ENCODE measurements at places on chromosomes 6 and 20.

- no peak for DNase-seq
Observed at GRCh38 chr6:156950531-156950930, 173.4 kb downstream of the ARID1B start.

GRCh38 chr20:39853636-39854035, 835.4 kb downstream of the MAFB start:
- DNase-seq: no peak

- no peak for DNase-seq
Observed at GRCh38 chr6:168496997-168497331, 56.0 kb downstream of the SMOC2 start.

- no peak for DNase-seq
Observed at GRCh38 chr20:47233333-47234188, 122.9 kb downstream of the ZMYND8 start.

DNA sequence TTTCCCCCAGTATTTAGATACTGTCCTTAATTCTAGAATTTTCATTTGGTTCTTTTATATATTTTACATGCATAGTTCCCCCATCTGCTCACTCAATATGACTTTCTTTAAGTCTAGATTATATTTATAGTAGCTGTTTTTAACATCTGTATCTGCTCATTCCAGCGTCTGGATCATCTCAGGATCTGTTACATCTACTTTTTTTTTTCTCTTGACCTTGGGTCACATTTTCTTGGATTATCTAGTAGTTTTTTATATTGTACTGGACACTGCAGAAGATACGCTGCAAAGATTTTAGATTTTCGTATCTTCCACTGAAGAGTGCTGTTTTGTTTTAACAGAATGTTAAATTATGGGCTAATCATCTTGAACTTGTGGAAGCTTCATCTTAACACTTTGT, 20.7 kb downstream of the RAB22A start:
- no peak for DNase-seq

DNA sequence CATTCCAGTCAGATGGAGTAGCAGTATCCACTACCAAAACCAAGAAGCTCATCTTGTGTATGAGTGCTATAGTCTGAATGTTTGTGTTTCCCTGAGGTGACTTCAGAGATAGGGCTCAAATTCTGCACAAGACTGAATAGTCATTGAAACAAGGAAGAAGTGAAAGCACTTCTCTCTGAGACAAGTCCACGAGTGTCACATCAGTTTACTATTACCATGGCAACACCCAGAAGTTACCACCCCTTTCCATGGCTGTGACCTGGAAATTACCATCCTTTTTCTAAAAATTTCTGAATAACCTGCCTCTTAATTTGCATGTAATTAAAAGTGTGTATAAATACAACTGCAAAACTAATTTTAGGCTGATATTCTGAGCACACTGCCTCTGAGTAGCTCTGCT, 682.1 kb upstream of the ADGRB3 start:
- DNase-seq: no peak

GRCh38 chr6:105458551-105458950, 55.7 kb upstream of the PREP start:
- DNase-seq: no peak

DNA sequence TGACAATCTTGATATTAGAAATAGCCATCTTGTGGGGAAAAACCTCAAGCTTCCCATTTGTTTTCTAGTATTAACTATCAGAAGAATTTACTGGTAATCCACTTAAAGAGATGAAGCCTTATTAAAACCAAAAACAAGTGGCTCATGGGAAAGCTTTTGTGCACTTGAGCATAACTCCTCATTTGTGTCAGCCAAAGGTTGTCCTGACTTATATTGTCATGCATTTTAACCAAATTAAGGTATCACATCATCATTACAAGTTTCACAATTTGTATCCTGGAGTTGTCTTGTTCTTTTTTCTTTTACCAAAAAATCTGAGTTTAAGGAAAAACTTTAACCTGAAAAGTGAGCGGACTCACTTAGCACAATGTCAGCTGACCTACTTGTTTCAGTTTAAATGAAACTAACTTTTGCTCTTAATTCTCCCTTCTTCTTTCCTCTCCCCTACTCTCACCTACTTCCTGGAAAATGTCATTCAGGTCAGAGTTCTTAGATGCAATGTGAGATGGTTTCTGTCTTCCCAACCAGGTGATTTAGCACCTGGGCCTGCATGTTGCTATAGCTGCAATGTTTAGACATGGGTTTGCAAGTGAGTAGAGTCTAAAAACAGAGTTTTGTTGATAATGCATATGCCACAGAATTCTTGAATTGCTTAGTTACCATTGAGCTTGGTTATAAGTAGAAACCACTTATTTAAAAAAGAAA, 82.8 kb downstream of the TNFAIP3 start:
- no peak for DNase-seq

- no peak for DNase-seq
Observed at GRCh38 chr6:36368921-36369865, 18.3 kb downstream of the ETV7 start.

DNA sequence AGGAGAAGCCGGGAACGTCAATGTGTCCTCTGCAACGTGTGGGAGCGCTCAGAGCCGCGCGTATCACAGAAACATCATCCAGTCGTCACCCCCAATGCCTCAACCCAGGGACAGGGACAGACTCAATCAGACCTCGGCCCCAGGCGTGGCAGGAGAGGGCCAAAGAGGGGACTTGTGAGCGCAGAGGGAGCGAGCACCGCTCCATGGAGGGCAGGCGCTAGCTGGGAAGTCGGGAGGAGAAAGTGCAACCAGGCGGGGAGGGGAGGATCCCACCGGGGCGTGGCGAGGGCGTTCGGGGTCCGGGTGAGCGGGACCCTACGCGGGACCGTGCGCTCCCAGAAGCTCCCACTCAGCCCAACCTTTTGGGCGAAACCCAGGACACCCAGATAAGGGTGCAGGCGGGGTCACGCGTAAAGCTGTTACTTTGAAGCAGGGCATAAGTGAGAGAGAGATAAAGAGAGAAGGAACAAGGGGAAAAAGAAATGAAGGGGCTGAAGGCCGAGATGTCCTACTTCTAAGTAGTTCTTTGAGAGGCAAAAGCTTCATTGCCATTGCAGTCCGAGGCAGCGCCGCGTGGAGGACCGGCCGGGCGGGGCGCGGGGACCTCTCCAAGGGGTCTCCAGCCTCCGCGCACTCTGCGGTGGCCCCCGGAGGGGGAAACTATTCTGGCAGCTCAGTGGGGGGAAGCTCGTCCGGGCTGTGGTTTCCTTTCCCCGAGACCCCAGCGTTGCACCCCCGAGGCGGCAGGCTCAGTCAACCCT, 862 bp upstream of the SOBP start:
- no peak for DNase-seq

- no peak for DNase-seq
Observed at GRCh38 chr20:39462416-39462945, 500.3 kb downstream of the DHX35 start.

DNA sequence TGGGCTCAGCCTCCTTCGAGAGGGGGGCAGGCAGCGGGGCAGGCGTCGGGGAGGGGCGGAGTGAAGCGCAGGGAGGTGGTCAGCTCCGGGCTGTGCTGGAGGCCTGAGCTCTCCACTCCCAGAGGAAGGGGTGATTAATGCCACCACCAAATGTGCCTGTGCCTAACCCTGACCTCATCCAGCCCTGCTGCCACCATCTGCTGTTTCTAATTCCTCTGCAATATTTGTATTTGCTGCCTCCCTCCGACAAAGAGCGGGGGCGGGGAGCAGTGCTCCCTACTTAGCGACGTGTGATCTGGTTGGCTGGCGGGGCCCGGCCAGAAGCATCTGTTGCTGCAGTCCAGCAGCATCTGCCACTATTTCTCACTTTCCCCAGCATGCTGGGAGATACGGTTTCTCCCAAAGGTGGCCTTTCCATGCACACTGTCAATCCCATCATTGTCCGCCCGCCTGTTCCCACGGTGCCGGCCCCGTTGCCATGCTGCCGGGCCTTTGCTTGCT, 47.0 kb downstream of the DLL1 start:
- no peak for DNase-seq

DNA sequence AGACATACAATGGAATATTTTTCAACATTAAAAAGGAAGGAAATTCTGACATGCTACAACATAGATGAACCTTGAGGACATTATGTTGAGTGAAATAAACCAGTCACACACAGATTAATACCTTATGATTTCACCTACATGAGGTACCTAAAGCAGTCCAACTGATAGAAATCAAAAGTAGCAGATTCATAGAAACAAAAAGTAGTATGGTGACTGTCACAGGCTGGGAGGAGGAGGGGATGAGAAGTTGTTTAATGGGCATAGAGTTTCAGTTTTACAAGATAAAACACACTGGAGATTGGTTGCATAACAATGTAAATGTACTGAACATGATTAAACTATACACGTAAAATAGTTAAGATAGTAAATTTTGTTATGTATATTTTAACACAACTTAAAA, 48.5 kb upstream of the OLIG3 start:
- no peak for DNase-seq

GRCh38 chr6:78578430-78578829, 288.9 kb upstream of the IRAK1BP1 start:
- no peak for DNase-seq

GRCh38 chr6:3045777-3046176, 22.5 kb upstream of the RIPK1 start:
- no peak for DNase-seq

- no peak for DNase-seq
Observed at GRCh38 chr6:145454006-145454405, 281.3 kb downstream of the EPM2A start.

- no peak for DNase-seq
Observed at GRCh38 chr6:28215425-28215824, 9.7 kb upstream of the ZSCAN9 start.

GRCh38 chr6:10383331-10384090, 31.4 kb downstream of the TFAP2A start:
- no peak for DNase-seq

- no peak for DNase-seq
Observed at GRCh38 chr6:119267126-119267905, 82.2 kb downstream of the MAN1A1 start.

DNA sequence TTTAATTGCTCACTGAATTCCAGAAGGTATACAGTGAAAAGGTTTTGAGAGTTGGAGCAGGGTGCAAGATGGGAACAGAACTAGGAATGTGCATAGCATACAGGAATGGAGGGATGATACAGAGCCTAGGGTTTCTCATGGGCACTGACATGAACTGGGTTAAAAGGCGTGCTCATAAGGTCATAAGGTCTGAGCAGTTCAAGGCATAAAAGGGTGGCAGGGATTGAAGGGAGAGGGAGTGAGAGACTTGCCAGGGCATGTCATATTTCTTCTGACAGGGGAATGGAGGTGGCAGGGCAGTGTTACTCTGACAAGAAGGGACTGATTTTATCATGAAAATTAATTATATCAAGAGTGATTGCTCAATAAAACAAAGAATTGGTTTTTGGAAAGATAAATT, 4.7 kb downstream of the MLIP start:
- DNase-seq: no peak

DNA sequence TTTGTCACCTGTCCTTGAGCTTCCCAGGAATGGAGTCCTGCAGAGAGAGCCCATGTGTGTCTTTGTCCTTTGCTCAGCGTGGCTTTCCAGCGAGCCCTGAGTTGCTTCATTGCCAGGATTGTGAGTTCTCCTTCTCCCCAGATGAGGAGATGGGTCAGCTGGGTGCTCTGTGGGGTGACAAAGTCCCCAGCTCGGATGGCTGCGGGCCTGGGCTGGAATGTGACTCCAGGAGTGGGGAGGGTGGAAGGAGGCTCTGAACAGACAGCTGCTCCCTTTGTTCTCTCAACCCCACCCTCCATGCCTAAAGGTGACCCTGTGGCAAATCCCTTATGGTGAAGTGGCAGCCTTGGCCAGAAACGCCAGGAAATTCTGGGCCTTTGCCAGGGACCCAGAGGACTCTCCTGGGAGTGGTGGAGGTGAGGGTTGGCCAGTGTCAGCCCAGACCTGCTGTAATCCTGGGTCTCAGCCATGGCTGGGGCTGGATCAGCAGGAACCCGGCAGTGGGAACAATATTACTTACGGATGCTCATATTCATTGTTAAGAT, 44.4 kb upstream of the CST5 start:
- no peak for DNase-seq

DNA sequence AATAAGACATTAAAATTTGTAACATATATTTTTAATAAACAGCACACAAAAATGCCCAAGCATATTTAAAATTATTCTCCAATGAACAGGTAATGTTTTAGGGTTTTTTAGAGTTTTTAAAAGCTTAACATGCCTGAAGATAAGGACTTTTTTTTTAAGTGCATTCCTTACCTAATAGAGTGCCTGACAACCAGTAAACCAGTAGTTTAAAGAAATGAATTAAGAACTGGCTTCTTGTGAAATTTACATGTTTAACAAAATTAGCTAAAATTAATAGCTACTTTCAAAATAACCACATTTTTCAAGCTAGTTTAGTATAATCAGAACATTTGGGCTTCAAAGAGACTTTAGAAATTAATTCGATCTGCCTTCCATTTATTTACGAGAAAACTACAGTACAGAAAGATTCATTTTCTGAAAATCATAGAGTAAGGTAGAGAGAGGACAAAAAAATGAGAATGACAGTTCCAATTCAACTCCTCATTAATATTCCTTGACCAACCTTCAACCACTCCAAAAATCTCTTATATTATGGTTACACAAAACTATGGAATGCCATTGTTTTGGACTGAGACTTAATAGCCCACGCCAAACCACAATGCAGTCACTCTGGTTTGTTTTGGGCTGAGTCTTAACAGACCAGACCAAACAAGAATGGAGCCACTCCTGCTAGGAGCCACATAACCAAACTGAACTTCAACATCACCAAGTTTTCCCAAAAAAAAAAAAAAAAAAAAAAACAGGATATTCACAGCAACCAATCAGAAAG, 5.7 kb upstream of the PLN start:
- no peak for DNase-seq

GRCh38 chr6:107493158-107494057, 3.5 kb downstream of the SOBP start:
- no peak for DNase-seq

- DNase-seq: no peak
Observed at GRCh38 chr6:149983145-149983544, 19.4 kb downstream of the ULBP1 start.

- DNase-seq: no peak
Observed at GRCh38 chr6:26211963-26212362, 124.7 kb downstream of the HFE start.
